ENCODE measurements at places on chromosomes 16 and 17.

DNA sequence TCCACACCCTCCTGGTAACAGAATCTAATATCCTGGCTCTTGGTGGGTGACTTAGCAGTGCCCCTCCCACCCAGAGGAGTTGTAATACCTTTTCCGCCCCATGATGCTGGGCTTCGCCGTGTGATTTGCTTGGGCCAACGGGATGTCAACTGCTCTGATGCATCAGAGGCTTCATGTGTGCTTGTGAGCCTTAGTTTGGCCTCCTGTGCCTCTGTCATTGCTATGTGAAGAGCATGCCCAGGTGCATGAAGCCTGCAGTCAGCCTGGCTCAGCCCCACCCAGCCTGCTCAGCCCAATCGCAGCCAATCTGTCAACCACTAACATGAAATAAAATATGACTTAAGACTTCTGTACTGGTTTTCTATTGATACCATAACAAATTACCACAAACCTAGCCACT lies 201.2 kb upstream of the RPL38 start:
- no peak for DNase-seq

- DNase-seq: no peak
Observed at GRCh38 chr17:1033503-1033902, 36.6 kb downstream of the TIMM22 start.

- DNase-seq: no peak
Observed at GRCh38 chr17:32467949-32468348, 18.8 kb upstream of the CDK5R1 start.

DNA sequence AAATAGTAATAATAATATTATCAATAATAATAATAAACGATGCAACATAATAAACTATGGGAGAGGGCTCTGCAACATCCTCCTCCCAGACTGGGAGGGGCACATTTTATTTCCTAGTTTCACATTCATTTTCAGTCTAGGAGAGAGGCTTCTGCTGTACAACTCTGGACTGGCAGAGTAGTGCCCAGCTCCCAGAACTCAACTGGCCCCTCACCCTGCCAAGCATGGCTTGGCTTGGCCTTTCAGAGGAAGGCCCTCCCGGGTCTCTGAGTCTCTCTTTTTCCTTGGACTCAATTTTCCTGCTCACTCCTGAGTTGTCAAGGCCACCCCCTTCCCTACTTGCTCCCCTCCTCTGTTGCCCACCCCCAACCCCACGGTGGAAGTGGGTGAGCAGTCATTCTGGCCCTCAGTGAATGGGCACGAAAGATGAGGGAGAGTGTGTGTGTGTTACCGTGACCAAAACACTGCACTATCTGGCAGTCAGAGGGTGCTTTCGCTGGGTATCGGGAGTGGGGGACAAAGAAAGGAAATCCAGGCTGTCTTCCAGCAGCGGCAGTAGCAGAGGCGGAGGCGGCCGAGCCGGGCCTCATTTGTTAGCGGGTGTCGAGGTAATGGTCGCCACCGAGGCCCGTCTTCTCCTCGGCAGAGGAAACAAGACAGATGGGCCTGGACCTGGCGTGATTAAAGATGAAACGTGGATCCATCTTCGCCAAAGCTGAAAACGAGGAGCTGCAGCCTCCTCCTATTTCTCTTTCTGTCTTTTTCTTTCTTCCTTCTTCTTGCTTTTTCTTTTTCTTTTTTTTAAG lies 2.3 kb downstream of the HOXB4 start:
- no peak for DNase-seq

DNA sequence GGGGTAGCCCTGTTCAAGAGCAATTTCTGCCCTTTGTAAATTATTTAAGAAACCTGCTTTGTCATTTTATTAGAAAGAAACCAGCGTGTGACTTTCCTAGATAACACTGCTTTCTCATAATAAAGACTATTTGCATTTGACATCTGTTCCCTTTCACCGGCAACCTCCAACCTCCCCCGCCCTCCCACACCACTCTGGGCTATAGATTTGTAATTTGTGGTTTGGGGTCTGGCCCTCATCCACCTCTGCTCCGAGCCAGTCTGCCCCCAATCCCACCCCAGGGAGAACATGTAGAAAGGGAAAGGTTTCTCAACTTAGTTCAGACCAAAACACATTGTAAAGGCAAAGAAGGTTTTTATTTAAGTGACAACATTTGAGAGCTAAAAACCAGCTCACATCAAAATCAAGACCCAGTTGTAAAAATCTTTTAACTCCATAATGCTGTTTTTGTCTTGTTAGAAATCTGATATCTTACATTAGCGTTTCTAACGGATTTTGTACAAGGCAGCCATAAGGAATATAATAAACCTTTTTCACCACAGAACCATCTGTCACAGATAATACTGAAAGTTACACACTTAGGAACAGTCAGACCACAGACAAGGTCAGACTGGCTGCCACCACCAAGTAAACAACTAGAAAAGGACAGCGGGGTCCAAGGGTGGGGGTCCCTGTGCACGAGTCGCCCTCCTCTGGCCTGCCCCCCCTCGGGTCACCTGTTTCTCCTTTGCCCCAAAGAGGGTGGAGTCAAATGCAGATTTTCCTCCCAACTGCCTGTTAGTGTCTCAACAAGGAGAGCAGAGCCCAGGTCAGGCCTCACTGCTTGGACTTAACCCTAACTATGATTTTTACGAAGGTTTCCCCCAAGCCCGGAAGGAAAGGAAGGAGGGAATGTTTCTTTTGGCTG lies 6.9 kb downstream of the PIMREG start:
- DNase-seq: no peak

DNA sequence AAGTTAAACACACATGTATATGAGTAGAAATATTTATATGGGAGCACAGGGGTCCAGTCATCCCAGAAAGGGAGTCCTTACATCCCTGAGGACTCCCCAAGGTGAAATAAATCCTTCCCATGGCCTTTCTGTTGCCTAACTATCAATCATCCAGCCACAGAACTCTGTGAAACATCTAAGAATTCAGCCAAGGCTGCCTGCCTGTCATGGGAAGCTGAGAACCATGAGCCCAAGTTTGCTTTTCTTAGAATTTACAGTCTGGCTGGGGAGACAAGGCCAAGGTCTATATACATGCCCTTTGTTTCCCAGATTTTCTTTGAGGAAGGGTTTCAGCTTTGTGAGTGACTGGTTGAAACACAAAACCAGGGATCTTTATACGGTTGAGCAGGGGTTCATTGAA lies 15.8 kb downstream of the MYL4 start:
- DNase-seq: no peak

DNA sequence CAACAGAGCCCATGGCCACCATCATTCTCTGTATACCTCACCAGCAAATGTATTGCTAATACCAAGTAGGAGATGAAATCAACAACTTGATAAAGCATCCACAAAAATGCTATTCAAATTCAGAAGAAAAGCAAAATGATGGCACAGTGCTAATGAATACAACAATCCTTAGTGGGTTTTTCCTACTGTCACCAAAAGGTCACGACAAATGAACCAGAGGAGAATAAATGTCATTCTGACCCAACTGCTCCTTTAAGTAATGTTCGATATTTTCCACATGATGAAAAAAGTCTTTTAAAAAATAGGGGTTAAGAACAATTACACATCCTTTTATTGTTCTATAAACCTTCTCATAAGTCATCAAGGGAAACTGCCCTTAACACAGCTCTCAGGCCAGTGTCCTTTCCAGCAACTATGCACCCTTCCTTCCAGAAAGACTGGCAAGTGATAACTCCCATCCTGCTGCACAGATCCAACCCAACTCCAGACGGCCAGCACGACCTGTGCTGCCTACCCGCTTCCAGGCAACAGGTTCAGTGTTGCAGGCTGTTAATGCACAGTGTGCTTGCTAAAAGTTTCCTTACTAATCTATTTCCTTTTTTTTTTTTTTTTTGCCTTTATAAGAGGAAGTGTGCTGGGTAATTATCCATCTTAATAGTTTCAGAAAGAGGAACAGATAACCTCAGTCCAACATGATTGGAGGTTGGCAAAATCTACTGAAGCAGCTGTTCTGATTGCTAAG lies 15.4 kb downstream of the FBXO31 start:
- no peak for DNase-seq

GRCh38 chr16:81263470-81264220 lies 25.2 kb downstream of the BCO1 start:
- no peak for DNase-seq

DNA sequence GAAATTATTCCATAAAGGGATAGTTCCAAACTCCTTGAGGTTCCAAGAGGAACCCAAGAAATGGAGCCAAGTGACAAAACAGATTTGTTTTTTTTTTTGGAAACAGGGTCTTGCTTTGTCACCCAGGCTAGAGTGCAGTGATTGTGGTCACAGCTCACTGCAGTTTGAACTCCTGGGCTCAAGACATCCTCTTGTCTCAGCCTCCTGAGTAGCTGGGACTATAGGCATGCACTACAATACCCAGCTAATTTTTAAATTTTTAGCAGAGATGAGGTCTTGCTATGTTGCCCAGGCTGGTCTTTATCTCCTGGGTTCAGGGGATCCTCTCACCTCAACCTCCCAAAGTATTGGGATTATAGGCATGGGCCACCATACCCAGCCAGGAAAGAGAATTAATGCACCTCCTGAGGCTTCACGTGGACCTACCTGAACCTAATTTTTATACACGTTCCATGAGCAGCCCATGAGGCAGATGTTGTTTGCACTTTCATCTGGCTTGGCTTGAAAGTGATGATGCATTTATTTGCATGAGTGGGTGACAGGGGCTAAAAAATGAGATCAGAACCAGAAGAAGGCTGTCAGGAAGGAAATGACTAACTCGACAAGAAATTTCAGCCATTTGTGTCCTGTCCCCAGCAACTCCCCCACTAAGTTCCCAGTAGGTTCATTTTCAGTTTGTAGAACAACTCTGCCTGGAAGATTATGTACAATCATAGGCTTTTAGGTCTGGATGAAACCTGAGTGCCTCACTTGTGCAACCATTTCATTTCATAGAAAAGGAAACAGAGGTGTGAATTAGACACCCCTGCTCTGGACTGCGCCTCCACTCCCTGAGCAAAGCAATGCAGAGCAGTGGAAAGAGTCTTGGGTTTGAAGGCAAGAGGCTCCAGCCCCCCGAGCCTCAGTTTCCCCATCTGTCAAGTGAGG lies 10.3 kb upstream of the IRF8 start:
- no peak for DNase-seq

DNA sequence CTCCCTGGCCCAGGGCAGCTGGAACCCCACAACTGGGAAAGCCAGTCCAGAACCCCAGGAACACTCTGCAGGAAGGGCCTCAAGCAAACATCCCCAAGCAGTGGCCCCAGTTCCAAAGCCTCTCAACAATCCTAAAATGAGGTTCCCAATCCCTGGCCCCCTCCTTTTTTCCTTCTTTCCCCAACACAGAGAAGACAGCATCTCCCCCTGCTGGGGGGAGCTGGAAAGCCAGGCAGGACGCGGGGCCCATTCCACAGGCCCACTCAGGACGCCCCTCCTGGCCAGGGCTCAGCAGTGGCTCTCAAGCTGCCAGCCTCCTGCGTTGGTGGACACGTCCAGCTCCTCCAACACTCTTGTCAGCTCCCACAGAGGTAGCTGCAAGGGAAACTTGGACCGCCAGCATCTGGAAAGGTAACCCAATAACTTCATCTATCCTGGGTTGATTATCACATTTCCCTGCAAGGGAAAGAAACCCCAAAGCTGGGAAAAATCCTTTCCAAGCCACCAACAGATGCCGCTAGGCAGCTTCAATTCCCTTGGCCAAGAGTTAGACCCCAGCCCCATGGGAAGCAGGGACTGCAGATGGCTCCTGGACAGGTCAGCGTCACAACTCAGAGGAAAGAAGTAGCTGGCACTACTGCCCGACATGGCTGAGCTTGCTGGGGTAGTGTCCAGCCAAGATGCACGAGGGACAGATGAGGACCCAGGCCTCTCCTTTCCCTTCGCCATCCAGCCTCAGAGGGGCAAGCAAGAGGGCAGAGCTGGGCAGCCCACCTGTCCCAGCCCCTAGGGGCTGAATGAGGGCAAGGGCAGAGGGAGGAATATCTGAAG lies 7.6 kb downstream of the HDAC5 start:
- no peak for DNase-seq

DNA sequence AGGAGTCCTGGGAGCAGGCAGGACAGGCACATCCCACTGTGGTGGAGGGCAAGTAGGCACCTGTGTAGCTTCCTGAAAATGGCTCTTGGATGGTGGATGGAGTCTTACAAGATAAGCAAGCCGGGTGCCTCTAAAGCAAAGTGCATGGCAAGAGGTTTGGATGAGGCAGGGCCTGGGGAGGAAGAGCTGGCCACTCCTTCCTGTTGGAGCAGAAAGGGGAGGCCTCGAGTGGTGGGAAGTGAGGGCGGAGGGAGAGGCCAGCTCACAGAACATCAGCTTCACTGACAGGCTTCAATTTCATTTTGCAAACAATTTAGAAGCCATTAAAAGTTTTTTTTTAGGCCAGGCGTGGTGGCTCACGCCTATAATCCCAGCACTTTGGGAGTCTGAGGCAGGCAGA lies 31.0 kb downstream of the CD300A start:
- DNase-seq: no peak

DNA sequence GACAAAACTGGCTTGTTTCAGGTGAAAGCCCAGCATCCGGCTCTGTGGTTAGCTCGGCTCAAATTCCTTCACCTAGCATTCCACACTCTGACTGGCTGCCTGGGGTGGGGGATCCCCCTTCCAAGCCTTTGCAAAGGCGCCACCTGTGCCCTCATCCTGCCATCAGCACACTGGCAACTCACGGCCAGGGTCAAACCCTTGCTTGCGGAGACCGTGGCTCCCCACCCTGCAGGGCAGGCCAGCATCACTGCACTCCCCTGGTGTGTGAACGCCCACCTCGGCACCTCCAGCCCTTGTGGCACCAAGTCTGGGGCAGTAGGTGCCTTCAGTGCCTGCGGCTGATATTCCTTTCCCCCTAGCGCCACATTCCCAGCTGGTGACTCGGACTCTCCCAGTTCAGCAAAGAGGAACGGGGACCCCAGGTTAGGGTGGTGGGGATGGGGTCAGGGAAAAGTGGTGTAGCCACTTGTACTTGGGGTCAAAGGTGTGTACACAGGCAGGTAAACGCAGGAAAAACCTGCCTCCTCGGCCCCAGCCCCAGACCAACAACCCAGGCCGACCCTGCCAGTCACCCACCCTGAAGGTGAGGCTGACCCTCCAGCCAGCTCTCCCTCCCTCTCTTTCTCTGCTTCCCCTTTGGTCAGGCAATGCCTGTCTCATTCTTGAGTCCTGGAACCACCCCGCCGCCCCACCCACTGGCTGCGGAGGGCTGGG lies 1.1 kb downstream of the FLII start:
- DNase-seq: no peak

GRCh38 chr17:28613931-28614381 lies at the start of gene RSKR:
TSS of gene RSKR (minus strand) at chr17:28614185. CDS start at chr17:28614161, 24 bp downstream.
- DNase-seq: no peak

GRCh38 chr16:49441366-49441780 lies 67.8 kb downstream of the C16orf78 start:
- DNase-seq: peak; percentile 49

- peak; percentile 30 for DNase-seq
Observed at GRCh38 chr16:30065943-30066760, 592 bp downstream of the ALDOA start.

DNA sequence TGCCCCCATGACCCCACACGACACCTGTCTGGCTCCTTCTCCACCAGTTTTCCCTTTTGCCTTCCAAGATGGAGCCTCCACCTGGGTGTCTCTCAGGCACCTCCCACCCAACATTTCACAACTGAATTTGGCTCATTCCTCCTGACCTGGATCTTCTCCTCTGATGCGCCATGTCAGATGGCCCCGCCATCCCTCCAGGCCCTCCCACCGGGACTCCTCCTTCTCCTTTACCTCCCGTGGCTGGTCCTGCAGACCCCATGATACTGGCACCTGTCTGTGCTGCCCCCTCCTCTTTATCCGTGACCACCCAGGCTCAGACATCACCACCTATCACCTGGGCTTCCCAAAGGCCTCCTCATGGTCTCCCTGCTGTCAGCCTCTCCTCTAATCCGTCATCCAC lies 4.7 kb downstream of the TRPV3 start:
- no peak for DNase-seq
